ENCODE measurements at places on chromosomes 16 and 17. TPM values are rescaled to one million over a fixed set of nuclear protein-coding genes. Genes with fewer than 3 reads are reported as not detected.

- DNase-seq, result peak; percentile 91
Observed at GRCh38 chr16:71929048-71929447, 33.7 kb downstream of the IST1 start.

AOC3 gene
- not detected for total RNA-seq

DNA sequence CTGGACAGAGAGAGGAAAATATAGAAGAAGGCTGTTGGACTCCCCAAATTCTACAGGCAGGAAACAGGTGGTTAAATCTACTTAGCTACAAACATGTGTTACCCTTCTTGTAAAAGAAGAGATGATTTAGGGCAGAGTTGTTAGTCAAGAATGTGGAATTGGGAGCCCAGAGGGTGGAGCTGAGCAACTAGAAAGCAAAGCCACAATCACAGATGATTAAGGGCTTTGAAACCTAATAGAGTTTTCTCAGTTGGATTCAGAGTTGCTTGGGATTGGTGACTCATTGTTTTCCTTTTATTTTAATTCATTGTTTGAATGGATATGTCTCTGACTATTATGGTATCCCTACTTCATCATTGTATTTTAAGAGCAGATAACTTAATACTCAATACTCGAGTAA is 6.2 kb downstream of the ACSM5 start:
- DNase-seq, result no peak

- no peak for DNase-seq
Observed at GRCh38 chr16:22624800-22625533, 114.3 kb downstream of the NPIPB5 start.

PLCD3 gene
- total RNA-seq, result 5.6 TPM

AXIN2 gene
- total RNA-seq, result 1.9 TPM

GRCh38 chr17:3695129-3695722 is 729 bp downstream of the P2RX5 start:
- no peak for DNase-seq

CES1 gene
- not detected for total RNA-seq

GRCh38 chr17:62581764-62582163 is 45.7 kb upstream of the MRC2 start:
- no peak for DNase-seq

GRCh38 chr17:42702446-42702845 is 20.1 kb downstream of the CNTNAP1 start:
- no peak for DNase-seq

DNA sequence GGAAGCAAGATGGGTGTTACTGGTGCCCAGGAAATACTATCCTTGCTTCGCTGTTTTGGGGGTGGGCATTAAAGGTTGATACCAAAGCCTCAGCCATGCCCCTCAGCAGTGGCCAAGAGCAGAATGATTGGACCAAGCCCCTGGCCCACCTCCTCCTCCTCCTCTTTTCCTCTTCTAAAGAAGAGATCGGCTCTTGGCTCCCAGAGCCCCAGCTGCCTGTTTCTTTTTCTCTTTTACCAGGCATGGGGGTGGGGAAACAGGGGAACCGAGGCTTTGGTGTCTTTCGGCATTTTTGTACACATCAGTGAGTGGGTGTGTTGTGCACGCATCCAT is 5.8 kb downstream of the THRA start:
- no peak for DNase-seq

DNA sequence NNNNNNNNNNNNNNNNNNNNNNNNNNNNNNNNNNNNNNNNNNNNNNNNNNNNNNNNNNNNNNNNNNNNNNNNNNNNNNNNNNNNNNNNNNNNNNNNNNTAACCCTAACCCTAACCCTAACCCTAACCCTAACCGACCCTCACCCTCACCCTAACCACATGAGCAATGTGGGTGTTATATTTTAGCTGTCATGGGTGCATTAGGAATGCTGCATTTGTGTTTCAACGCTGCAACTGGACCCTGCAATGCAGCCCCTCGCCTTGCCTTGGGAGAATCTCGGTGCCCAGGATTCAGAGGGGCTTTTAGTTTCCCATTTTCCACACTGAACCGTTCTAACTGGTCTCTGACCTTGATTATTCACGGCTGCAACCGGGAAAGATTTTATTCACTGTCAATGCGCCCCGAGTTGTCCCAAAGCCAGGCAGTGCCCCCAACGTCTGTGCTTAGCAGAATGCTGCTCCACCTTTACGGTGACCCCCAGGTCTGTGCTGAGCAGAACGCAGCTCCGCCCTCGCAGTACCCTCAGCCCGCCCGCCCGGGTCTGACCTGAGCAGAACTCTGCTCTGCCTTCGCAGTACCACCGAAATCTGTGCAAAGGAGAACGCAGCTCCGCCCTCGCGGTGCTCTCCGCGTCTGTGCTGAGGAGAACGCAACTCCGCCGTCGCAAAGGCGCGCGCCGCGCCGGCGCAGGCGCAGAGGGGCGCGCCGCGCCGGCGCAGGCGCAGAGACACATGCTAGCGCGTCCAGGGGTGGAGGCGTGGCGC is 43.3 kb downstream of the POLR3K start:
- DNase-seq, result no peak

- no peak for DNase-seq
Observed at GRCh38 chr17:12058535-12058934, 37.9 kb downstream of the MAP2K4 start.

DNA sequence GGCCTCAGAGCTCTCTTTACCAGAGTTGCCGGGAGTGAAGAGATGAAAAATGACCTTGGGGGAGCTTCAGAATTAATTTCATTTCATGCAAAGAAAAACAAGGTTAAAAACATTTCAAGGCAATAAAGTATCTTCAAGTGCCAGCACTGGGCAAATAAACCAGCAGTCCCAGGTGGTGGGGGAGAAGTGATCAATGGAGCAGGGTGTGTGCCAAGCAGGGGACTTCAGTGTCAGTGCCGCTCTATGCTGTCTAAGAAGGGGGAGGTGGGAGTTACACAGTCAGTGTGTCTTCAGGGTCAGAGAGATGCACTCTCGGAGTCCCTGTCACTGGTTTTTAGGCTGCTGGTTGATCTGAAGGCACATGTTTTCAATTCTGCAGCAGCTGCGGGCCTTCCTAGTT is 57.2 kb upstream of the MGAT5B start:
- no peak for DNase-seq

- DNase-seq, result no peak
Observed at GRCh38 chr16:27242398-27242797, 26.2 kb downstream of the NSMCE1 start.

- DNase-seq, result no peak
Observed at GRCh38 chr16:25580041-25580440, 111.7 kb upstream of the HS3ST4 start.

C17orf100 gene
- 0.28 TPM for total RNA-seq

BICDL2 gene
- 0.18 TPM for total RNA-seq

DNA sequence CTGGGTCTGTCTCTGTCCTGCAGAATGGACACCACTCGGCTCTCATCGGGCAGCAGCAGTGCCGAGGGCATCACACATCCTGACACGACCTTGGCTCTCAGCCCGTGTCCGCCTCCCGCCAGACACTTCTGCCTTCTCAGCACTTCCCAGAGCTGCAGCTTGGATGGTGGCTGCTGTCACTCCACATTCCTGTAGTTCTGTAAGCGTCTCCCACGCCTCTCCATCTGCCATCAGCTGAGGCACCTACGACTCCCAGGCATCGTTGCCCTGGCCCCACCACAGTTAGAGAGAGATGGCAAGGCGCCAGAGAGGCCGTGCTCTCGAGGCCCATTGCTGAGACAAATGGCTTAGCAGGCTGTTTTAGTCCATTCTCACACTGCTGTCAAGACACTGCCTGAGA is 195.9 kb upstream of the CHMP6 start:
- DNase-seq, result no peak

DNA sequence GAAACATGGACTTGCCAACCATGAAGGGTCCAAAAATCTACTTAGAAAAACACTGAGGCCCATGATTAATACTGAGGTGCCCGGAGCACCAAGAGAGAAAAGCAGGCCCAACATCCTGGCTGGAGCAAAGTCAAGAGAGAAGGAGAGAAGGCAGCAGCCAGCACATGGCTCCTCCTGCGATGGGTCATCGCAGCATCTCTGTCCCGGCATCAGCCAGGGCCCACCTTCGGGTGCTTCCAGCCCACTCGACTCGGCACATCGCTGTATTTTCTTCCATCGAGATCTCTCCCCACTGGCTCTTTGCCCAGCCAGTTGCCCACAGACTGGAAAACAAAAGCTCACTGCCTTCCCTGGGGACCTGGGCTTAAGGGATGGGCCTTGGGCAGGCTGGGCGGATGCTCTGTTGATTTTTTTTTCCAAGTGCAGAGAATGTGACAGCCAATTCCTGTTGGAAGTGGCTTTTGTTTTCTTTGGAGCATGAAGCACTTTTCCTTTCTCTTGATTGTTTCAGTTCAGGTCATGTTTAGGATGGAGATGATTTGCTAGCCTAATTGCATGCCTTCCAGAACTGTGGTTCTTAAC is 58.1 kb downstream of the CYB5B start:
- DNase-seq, result peak; percentile 27

- DNase-seq, result no peak
Observed at GRCh38 chr16:23064639-23065038, 84.6 kb downstream of the USP31 start.

CDH13 gene
- 45.8 TPM for total RNA-seq

DNA sequence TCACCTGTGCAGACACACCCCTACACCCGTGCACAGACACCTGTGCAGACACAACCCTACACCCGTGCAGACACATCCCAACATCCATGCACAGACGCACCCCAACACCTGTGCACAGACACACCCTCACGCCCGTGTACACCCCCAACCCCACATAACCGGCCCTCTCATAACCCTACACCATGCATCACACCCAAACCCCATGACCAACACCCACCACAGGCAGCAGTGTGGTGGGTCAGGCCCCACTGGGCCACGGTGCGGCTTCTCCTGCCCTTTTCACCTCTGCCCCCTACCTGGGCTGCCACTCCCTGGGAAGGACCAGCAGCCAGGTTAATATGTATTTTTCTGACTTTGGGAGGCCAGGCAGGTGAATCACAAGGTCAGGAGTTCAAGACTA is 4.2 kb upstream of the SLC16A3 start:
- DNase-seq, result no peak

DNA sequence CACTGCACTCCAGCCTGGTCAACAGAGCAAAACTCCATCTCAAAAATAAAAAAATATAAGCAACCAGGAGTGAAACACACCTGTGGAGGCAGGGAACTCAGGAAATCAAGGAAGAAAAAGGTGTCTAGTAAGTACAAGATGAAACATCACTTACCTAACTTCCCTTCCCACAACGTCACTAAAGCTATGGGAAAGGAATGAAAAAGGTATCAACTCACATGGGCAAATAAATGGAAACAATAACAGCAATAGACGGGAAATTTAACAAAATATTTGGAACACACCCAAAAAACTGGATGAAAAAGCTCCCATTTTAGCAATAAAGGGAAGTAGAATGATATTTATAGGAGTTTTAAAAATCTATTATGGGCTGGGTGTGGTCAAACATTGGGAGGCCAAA is 31.1 kb downstream of the DDX19A start:
- no peak for DNase-seq

DNA sequence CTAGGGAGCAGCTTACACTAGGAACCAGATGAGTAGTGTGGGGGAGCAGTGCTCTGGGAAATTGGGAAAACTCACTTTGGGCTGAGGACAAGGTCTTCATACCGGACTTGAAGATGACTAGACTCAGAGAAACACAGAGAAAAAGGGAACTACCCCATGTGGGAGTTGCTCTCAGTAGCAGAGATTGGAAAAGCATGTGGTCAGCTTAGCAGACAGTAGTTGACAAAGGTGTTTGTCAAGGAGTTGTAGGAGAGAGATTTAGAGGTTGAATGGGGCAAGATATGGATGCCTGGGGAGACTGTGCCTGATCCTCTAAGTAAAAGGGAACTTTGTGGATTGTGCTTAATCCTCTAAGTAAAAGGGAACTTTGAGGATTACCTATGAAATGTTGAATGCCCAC is 194.5 kb upstream of the COX10 start:
- no peak for DNase-seq

GRCh38 chr16:29820730-29821642 is 724 bp downstream of the MVP start:
- no peak for DNase-seq

DNA sequence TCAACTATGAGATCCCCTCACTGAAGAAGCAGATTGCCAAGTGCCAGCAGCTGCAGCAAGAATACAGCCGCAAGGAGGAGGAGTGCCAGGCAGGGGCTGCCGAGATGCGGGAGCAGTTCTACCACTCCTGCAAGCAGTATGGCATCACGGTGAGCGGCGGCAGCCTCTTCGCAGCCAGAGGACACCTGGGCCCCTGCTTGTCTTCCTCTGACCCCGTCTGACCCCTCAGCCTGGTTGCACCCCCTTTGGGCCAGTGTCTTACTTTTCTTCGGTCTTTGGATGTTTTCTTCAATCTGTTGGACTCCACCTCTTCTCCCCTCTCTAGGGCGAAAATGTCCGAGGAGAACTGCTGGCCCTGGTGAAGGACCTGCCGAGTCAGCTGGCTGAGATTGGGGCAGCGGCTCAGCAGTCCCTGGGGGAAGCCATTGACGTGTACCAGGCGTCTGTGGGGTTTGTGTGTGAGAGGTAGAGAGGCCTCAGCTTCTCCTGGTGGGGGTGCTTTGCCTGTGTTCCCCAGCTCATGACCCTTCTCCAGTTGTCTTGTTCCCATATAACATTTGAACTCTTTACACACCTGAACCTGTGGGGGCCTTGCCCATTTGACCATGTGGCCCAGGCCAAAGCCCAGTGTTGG is 4.4 kb downstream of the CDK5RAP3 start:
- no peak for DNase-seq

DNA sequence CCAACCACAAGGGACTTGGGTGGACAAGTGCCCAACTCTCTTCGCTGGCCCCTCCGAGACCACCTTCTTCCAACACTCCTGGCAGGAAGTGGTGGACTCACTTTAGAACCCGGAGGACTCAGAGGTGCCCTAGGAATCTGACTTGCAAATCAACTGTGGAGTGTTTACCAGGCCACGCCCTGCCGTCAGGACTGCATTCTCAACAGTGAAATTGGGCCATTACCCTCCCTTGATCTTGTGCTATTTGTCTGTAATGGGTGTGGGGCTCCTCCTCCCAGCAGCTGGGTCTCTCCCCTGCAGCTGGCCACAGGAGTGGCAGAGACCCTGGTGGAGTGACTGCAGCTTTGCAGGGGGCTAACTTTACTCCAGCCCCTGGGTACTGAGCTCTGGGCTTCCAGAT is 212.2 kb upstream of the RPL38 start:
- no peak for DNase-seq

- peak; percentile 58 for DNase-seq
Observed at GRCh38 chr17:29918922-29919856, 10.8 kb downstream of the SSH2 start.

GRCh38 chr17:22273308-22273707 is 581.0 kb downstream of the KCNJ18 start:
- DNase-seq, result no peak

DNA sequence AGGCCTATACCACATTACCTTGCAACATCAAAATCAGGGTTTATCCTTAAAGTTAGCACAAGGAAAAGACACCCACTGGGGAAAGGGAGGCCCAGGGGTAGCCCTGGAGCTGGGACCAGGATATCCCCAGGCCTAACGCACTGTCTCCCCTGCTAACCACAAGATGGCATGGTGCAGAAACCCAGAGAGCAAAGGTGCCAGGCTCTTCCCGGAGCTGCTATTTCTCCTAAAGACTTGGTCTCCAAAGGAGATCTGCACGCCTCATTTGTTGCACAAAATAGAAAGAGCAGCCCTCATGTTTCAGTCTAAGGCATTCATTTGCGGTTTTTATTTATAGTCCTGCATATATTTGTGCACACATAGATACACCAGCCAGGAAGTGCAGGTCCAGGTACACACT is 408.6 kb downstream of the SOX9 start:
- DNase-seq, result no peak

GRCh38 chr17:27928587-27928986 is 35.4 kb upstream of the LYRM9 start:
- no peak for DNase-seq
